ENCODE measurements at places on chromosomes 2 and 18.

DNA sequence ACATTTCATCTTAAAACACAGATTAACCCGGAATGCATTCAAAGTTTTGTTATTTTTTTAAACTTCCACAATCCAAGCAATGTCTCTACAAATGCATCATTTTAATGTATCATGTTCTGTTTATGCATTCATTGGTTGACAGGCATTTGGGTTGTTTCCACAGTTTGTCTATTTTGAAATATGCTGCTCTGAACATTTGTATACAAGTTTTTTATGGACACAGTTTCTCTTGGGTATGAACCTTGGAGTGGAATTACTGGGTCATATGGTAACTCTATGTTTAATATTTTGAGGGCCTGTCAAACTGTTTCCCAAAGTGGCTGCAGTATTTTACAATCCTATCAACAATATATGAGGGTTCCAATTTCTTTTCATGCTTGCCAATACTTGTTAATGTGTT, 57.3 kb downstream of the GULP1 start:
- no peak for DNase-seq

DNA sequence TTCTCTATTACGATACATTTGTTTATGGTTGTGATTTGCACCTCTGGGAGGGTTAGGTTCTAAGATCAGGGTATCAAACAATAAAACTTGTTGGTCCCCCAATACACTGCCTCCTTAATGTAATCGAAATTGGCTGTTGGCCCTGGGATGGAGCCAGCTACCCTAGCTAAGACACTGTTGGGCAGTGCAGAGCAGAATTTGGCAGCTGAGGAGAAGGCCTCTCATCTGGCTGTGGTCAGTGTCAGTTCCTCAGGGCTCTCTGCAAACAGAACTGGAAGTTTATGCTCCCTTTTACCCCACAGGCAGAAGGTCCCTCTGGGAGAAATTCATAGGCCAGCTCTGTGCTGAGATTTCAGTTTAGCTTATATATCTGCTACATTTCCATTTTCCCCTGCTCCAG, 8.6 kb upstream of the HAAO start:
- no peak for DNase-seq

DNA sequence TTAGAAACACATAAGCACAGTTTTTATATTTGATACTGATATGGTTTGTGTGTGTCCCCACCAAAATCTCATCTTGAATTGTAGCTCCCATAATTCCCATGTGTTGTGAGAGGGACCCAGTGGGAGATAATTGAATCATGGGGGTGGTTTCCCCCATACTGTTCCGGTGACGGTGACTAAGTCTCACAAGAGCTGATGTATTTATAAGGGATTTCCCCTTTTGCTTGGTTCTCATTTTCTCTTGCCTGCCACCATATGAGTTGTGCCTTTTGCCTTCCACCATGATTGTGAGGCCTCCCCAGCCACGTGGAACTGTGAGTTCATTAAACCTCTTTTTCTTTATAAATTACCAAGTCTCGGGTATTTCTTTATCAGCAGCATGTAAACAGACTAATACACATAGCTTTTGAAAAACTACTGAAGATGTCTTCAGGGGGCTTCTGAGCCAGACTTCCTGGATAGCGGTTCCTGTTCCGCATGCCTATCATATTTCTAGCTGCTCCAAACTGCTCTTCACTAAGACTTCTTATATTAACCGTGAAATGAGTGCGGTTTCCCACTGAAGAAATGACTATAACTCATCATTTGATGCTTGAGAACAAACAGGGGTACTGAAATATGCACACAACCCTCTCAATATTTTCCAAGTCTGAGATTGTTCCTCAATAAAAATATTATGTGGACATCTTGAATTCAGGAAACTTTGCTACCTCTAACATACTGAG, 75.8 kb downstream of the SPHKAP start:
- no peak for DNase-seq

- peak; percentile 11 for DNase-seq
Measured at GRCh38 chr2:30514134-30514847, 67.2 kb downstream of the LCLAT1 start.

- DNase-seq: peak; percentile 46
Measured at GRCh38 chr2:118723394-118723793, 124.1 kb downstream of the EN1 start.

DNA sequence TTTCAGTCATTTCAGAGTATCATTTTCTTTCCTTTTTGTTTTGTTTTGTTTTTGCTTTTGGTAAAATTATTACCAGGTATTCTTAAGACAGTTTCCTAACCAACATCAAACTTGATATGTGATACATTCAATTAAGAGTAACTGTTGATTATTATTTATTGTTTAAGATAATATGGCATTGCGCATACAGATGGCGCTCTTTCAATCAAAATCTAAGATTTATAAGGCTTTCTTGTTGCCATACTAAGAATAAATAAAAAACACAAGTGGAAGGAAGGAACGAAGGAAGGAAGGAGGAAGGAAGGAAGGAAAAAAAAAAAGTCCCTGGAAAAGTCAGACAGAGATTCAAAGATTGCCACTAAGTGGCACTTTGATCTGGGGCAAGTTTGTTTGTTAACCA, 1308.7 kb upstream of the FAM98A start:
- DNase-seq: no peak

- no peak for DNase-seq
Measured at GRCh38 chr2:117523267-117523666, 291.2 kb upstream of the DDX18 start.

DNA sequence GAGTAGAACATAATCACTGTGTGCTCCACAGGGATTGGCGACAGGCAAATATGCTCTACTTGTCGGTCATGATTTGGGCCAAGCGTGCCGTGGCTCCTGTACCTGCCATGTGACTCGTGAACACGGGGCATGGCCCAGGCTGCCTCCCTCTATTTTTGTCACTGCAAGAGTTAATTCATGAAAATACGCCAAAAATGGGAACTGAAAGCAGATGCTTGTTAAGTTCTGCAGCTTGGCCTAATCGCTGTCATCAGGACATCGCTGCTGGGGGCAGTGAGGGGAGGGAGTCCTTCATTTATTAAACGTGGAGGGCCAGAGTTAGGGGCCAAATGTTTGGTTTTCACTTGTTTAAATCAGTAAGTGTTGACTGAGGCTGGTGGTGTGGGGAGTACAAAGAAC, 177.8 kb downstream of the BCL2 start:
- DNase-seq: no peak

DNA sequence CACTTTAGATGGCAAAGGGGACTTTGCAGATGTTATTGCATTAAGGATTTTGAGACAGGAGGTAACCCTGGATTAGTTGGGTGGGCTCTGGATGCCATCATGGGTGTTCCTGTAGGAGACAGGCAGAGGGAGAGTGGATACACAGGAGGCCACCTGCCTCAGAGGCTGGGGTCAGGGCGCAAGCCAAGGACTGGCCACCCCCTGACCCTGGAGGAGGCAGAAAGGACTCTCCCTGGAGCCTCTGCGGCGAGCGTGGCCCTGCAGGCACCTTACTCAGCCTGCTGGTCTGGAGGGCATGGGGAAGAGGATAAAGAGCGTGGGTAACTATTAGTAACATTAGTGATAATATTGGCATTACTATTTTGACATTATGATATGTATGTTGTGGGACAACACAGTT, 21.6 kb upstream of the OTOS start:
- no peak for DNase-seq
